Keratinocyte (primary cell): ENCODE measurements at places on chromosomes 1 and 21.

DNA sequence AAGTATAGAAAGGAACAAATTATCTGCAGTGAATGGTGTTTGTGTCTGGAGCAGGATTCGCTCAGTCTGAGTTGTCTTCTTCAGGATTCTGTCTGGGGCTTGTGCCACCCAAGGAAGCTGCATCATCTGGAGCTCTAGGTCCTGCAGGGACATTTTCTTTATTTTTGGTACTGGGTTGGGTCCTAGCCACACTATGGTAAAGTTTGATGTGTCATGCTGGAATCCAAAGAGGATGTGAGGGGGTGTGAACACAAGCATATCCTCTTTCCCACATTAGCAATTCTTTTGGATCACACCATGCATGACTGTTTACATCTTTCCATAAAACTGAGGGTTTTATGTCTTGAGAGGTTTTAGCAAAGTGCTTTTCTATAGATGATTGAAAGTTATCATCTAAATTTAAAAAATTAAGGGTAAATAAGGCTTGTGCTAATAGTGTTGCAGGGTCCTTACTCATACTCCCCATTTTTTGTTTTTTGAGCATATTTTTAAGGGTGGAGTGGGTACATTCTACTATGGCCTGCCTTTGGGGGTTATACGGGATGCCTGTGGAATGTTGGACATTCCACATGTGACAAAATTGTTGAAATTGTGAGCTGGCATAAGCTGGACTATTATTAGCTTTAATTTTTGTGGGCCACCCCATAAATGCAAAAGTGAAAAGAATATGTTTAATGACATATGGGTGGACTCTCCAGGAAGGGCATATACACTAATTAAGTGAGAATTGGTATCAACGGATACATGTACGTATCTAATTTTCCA, 152.0 kb upstream of the HMCN1 start:
- no peak for DNase-seq

- DNase-seq, result no peak
Measured at GRCh38 chr1:244980605-244981004, 116.3 kb upstream of the HNRNPU start.

DNA sequence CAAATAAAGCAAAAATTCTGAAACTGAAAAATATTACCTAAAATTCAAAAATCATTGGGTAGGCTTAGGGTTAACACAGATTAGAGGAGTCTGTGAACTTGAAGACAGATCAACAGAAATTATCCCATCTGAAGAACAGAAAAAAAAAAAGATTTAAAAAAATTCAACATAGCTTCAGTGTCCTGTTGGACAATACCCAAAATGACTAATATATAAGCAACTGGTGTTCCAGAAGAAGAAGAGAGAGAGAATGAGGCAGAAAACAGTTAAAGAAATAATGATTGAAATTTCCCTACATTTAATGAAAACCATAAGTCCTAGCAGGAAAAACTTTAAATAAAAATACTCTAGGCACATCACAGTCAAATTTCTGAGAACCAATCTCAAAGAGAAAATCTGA, 31.5 kb downstream of the TMCO1 start:
- DNase-seq, result no peak

DNA sequence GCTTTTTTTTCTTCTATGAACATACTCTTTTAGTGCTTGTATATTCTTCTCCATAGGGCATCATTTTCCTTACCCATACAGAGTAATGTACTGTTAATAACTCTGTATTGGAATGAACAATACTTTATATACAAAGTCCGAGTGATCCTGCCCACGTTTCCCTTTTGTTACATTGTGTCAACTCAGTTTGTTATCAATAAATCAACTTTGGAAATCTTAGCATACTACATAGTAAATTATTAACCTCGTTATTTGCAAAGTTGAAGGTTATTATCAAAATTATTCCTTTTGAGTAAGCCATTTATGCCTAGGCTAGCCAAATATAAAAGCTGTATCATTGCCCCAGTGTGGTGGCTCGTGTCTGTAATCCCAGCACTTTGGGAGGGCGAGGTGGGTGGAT, 937.4 kb upstream of the TMPRSS15 start:
- no peak for DNase-seq

GRCh38 chr1:85342207-85342606, 65.8 kb upstream of the BCL10 start:
- DNase-seq, result no peak

- DNase-seq, result peak; percentile 46
Measured at GRCh38 chr1:115469703-115470476, 131.8 kb upstream of the NGF start.

DNA sequence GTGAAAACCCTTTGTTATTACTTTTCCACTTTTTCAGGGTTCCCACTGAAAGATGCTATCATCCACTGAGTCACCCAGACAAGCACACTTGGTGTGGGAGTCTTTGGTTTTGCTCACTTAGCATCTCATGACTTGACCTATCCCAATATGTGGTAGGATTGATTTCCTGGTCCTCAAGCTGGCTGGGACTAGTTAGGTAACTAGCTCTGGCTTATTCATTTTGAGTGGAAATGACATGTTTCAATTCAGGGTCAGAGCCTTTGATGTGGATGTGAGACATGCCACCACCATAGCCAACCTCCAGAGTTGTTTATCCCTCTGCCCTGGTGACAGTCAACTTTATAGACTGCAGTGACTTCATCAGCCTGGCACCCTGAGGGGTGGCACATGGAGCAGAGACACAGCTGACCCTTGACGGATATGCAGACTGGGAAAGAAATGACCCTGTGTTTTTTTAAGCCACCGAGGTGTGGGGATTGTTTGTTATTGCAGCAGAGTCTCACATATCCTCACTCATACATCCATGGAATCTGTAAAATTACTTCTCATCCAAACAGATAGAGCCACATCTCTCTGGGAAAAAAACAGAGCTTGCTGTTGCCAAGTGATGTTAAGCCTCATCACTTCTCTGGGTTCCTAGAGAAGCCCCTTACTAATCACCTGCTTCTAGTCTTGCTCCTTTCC, 699.9 kb downstream of the MATN1 start:
- DNase-seq, result no peak

DNA sequence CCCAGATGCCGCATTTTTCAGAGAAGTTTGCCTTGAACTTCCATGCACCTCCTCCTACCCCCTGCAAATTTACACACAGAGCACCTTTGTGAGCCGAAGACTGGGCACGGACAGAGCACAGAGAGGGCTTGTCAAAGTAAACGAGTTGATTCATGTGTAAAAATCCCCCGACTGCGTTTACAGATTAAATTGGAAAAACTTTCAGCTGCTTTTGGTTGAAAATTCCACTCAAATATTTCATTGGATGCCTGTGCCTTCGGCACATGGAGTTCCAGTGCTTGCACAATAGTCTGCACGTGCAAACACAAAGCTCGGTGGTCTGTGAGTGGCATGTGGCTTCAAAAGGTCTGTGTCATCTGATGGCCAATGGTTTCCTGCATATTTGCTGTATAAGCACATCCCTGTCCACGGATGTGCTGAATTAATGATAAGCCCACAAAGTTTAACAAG, 177.5 kb downstream of the SETD4 start:
- no peak for DNase-seq

- no peak for DNase-seq
Measured at GRCh38 chr1:210711825-210712612, 383.3 kb downstream of the HHAT start.

DNA sequence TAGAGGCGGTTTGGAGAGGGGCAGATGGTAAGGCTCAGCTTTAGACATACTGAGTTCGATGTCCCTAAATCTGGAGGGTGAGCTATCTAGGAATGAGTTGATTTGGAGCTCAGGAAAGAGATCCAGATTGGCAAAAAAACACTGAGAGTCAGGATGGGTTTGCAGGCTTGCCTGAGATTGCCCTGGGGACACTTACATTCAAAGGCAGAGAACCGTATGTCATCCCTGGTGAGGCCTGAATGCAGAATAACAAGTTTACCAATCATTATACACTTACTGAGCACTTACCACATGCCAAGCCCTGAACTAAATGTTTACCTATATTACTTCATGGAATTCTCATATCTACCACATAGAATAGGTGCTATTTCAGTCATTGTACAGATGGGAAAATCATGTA, 27.5 kb downstream of the TFAP2E start:
- DNase-seq, result no peak

GRCh38 chr1:57473448-57473847, 49.6 kb upstream of the DAB1 start:
- no peak for DNase-seq

GRCh38 chr1:53153752-53154151, 11.3 kb upstream of the SLC1A7 start:
- DNase-seq, result no peak

GRCh38 chr1:21904704-21905520, 32.2 kb downstream of the HSPG2 start:
- peak; percentile 69 for DNase-seq

- no peak for DNase-seq
Measured at GRCh38 chr1:37763791-37764413, 1.0 kb downstream of the EPHA10 start.

DNA sequence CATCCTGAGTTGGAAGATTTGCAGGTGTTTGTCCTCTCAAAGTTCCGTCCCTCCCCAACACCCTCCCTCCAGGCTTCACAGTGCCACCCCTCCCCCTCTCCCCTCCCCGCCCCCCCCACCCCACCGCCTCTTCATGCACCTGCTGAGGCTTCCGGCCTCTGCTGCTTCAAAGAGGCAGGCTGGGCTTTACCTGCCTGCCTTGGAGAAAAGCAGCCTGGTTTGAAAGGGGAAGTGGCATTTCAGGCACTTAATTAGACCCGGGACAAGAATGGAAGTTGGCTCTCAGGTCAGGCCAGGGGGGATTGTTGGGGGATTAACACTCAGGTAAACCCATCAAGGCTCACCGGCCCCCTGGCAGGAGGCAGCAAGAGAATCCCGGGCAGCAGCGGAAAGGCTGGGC, 21.1 kb downstream of the PAX7 start:
- DNase-seq, result no peak

DNA sequence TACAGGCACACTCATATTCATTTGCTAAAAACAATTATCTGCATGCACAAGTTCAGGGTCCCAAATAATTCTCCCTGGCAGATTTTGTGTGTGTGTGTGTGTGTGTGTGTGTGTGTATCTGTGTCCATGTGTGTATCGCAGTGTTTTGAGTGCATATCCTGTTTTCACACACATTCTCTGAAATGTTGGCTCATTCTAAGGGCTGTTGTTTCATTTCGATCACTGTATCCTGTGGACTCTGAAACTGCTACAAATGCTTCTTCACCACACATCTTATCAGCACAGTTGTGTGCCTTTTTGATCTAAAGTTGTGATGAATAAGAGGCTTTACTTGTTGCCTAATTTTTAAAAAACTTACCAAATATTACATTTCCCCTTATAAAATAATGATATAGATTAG, 34.6 kb downstream of the NR5A2 start:
- DNase-seq, result no peak

GRCh38 chr1:201756406-201756805, 72.6 kb upstream of the IPO9 start:
- DNase-seq, result no peak

- no peak for DNase-seq
Measured at GRCh38 chr1:99481391-99481996, 164.4 kb upstream of the PALMD start.

GRCh38 chr1:2300851-2301606, 72.9 kb downstream of the SKI start:
- no peak for DNase-seq

GRCh38 chr21:42746240-42746592, 92.8 kb downstream of the PDE9A start:
- DNase-seq, result no peak

- no peak for DNase-seq
Measured at GRCh38 chr1:111481387-111482221, 7.8 kb downstream of the C1orf162 start.
